ENCODE measurements at places on chromosomes 2 and 18.

DNA sequence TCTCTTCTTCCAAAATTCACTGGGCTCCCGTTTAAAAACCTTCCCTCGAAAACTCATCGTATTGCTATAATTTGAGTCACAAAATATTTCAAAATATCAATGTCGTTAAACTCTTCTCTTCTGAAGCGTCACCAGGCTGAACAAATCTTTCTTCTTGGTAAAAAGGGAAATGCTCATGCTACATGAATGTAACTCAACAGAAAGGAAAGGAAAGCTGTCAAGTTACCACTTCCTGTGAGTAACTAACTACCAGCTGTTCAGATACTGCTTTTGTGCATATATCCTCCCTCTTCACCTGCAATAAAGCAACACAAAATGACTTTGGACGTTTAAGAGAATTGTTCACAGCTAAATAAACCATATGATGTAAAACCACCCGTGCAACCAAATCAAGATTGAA lies 95.4 kb downstream of the DOCK10 start:
- DNase-seq: peak; percentile 70

DNA sequence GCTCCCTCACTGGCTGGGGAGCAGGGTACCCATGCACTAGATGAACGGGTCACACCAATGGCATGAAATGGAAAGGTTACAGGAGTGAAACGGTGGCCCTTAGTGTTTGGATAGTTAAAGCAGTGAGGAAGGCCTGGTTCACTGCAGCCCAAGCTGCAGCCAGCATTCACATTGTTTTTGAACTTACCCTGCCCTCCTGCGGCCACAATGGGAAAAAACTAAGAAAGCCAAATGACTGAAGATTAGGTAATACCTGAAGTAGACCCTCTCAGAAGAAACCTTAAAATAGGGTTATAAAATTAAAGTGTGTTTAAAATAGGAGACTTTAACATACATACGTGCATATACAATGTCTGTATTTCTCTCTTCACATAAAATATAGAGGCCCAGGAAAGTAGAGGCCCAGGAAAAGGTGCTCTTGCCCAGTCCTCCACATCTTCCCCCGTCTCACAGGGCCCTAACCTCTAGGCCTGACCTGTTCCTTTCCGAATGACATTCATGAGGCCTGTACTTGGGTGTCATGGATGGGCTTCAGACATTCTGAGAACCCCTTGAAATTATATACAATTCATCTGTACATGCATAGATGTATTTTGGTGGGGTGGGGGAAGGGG lies 33.3 kb downstream of the DOK1 start:
- DNase-seq: peak; percentile 74

DNA sequence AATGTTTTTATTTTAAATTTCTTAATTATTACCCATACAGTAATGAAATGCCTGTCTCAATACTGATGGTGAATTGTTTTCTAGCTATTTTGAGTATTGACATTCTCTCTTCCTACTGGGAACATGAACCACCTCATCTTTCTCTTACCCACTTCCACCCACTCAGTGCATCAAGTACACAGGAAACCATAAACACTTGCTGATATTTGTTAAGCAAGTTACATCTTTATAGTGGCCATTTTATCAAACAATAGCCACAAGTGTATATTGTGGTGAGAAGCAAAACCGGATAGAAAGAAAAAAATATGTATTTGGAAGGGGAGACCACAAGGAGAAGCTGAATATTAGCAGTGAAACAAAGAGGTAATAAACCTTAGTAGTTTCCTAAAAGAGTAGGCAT lies 368.1 kb upstream of the HNRNPA3 start:
- peak; percentile 2 for DNase-seq

GRCh38 chr2:57843158-57843557 lies 203.4 kb upstream of the VRK2 start:
- no peak for DNase-seq

- DNase-seq: no peak
These were observed 544 bp downstream of the EVA1A start for GRCh38 chr2:75560022-75560767.

DNA sequence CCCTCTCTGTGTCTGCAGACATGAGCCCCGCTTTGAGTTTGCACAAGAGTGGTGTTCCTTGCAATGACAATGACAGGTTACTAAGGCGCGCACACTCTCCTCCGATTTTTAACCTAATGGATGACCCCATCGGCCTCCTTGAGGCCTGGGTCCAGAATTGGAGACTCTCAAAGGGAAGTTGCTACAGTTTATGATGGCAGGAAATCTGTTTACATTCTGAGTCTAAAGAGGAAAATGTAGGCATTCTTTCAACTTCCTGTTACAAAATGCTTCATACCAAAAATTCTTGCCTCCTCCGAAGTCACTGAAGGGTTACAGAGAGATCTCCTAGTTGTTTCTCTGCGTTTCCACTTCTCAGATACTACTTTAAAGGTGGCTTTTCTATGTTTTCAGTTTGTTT lies 225.3 kb upstream of the AGAP1 start:
- DNase-seq: no peak

GRCh38 chr2:84807063-84807485 lies 73.8 kb downstream of the TRABD2A start:
- DNase-seq: no peak

DNA sequence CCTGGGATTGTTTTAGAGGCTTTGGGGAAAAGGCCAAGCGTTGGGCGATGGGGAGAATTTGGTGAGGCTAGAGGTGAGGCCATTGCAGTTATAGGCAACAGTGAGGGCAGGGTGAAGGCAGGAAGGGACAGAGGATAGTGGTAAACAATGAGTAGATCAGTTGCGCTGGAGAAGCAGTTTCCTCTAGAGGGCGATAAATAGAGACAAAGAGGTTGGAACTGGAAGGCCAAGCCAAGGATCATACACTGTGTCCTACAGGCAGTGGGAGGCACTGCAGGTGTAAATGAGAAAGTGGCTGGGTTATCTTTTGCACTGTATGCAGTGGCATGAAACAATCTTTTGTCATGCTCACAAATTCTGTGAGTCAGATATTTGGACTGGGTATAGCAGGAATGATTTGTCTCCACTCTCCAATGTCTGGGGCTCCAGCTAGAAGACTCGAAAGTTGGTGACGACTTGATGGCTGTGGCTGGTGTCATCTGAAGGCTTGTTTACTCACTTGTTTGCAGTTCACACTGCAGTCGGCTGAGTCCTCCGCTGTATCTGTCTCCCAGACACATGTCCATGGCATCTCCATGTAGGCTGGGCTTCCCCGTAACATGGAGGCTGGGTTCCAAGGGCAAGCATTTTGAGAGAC lies 82.1 kb downstream of the TNP1 start:
- DNase-seq: peak; percentile 3

Measured in CD4-positive, alpha-beta T cell treated with Interleukin-12 subunit alpha and Interleukin-12 subunit beta, for 1 hour (primary cell).